ENCODE measurements at places on chromosomes 3 and 15.

DNA sequence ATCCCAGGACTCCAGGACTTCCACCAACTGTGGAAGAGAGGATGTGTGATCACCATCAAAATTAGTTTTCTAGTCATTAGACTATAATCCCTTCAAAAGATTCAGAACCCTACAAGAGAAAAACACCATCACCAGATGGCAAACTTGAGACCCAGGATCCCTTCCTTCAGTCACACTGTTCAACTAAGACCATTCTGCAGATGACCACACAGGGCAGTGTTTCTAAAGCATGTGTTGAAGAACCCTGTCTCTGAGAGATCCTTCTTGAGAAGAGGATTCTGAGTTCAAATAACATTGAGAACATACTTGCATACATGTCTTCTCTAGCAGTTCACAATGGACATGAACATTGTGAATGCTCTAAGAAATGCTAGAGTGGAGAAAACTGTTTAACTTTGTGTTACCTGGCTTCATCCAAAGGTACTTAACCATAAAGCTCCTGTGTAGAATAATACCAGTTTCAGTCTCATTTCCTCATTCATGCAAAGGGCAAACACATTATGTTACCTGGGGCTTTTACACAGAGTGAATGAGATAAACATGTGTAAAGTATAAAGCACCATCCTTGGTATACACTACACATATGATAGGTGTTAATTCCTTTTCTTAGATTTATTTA is 2.4 kb upstream of the ADGRG7 start:
- no peak for DNase-seq

- DNase-seq, result no peak
Observed at GRCh38 chr15:87732976-87733375, 523.6 kb downstream of the NTRK3 start.

- no peak for DNase-seq
Observed at GRCh38 chr3:48030188-48030587, 14.0 kb upstream of the MAP4 start.

DNA sequence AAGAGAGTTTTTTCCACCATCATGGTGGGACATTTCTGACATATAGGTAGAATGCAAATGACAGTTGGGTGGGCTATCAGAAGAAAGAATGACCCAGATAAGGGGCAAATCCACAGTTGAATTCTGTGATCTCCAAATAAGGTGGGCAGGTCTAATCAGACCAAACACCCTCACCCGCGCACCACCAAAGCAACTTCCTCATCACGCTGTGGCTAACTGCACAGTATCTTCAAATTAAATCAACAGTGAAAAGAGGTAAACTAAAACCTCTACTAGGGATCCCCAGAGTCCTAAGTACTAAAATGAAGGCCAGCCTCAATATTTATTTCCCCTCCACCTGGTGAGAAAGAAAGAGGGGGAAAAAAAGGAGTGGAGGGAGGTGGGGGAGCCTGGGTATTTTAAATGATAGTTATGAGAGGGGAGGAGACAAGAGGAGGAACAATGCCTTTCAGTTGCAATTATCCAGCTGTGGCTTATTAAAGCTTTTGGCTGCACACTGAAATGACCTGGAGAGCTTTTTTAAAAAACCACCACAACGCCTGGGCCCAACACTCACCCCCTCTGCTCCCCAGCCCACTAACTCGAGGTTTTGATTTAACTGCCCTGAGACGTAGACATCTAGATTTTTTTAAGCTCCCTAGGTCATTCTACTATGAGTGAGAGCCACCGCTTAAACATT is 61.0 kb downstream of the LRIG1 start:
- no peak for DNase-seq

DNA sequence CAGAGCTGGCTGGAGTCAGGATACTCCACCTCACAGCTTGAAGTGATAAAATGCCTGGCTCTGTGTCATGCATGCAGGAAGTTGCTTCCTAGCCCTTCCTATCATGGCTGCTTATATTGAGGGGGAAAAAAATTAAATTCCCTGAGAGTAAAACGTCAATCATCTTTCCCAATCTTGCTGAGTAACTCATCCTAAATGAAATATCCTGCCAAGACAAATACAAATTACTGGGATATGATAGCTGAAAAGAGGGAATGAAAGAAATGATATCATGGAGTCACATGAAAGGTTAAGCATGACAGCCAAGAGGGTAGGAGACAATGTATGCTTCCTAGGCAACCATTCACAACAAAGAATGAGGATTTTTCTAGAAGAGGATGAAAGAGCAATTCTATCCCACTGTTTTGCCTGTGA is 110.6 kb downstream of the ABI3BP start:
- DNase-seq, result no peak

GRCh38 chr3:168260859-168261258 is 165.1 kb upstream of the GOLIM4 start:
- no peak for DNase-seq

GRCh38 chr3:17075907-17076306 is 191.2 kb downstream of the PLCL2 start:
- no peak for DNase-seq

DNA sequence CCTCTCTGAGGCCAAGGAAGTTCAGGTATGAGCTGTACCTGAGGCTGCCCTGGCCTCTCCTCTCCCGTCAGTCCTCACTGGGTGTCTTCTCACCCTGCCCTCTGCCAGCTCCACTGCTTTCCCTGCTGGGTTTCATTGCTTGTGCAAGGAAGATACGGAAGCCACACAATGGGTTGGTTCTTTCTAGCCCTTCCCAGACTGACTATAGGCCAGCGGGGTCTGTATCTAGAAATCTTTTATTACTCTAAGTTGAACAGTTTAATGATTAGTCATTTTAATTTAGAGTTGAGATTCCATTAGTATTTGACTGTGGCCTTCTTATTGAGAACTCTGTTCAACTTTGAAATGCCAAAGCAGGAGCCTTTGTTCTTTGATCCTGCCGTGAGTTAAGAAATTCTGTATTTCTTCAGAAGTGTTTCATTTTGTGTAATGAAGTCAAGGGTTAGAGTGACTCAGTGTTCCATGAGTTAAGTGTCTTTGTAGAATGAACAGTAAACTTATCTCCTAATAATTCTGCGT is 16.2 kb downstream of the C3orf62 start:
- DNase-seq, result no peak

DNA sequence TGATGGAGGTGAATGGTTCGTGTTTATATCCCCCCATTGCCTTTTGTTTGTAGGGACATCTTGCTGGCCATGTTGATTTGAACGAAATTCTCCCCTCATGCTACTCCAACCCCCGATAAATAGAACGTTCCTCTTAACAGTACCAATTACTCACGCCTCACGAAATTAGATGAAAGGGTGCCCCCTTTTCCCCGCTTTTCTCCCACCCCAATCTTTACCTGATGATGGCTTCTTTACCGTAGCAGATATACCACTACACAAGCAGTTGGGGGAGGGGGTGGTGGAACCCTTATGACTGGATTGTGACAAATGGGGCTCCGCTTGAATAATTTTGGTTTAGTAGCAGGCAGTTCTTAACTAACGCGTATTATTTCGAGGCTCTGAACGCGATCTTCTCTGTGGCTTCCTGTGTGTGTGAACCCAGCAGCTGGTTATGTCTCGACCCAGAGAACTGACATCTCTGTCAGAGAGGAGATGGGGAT is 1.1 kb downstream of the PIAS1 start:
- peak; percentile 52 for DNase-seq

DNA sequence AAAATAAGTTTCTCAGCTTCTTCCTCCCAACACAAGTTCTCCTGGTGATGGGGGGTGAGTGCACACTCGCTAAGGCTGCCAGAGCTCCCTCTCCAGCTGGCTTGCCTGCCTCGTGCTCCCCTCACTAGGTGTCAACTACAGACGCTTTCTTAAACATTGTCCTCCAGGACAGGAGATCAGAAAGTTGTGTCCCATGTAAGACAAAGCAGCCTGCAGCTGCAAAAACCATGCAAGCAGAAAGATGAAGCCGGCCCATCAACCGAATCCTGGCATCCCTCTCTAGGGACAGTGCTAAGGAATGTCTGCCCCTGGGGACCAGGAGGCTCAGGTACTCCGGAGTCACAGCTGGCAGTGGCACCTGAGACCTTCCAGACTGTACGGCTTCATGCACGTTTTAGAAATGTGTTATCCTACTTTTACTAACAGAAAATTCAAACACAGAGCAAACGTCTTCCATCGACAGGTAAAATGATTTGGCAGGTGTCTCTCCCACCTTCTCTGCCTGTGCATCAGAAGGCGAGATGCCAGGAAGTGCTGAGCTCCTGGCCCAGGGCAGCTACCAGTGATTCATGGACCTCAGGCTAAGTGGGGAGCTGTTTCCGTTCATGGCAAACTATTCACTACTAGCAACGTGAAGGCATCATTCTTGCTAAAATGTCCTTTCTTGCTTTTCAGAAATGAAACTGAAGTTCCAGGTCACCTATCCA is 246.1 kb downstream of the ADAMTS17 start:
- DNase-seq, result no peak

- DNase-seq, result no peak
Observed at GRCh38 chr3:48938689-48939088, 20.0 kb downstream of the ARIH2 start.

- DNase-seq, result no peak
Observed at GRCh38 chr15:99029341-99030144, 22.0 kb upstream of the PGPEP1L start.

DNA sequence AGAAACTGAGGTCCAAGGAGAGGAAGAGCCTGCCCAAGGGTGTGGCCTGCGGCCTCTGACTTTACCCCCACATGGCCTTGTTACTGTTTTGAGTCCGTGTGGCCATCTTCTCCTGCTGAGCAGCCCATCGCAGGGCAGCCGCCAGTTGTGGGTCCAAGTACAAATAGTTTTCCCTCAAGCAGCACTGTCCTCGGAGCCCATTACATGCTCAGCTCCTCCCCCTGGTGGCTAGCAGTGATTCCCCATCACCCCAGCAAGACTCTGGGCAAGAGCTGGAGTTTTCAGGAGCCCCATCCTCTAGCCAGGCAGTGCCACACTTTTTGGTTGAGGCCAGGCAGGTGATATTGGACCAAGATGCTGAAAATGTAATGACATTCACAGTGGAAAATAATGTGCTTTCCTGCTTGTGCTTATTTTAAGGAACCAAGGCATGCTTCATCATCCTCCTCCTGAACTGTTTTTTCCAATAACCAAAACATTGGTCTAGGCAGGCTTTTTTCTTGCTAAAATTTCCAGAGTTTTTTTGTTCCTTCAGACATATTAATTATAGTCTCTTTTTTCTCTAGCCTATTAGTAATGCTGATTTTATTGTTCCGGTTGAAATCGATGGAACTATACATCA is 23.2 kb upstream of the VILL start:
- DNase-seq, result peak; percentile 61
